ENCODE measurements at places on chromosomes 5 and 9.

DNA sequence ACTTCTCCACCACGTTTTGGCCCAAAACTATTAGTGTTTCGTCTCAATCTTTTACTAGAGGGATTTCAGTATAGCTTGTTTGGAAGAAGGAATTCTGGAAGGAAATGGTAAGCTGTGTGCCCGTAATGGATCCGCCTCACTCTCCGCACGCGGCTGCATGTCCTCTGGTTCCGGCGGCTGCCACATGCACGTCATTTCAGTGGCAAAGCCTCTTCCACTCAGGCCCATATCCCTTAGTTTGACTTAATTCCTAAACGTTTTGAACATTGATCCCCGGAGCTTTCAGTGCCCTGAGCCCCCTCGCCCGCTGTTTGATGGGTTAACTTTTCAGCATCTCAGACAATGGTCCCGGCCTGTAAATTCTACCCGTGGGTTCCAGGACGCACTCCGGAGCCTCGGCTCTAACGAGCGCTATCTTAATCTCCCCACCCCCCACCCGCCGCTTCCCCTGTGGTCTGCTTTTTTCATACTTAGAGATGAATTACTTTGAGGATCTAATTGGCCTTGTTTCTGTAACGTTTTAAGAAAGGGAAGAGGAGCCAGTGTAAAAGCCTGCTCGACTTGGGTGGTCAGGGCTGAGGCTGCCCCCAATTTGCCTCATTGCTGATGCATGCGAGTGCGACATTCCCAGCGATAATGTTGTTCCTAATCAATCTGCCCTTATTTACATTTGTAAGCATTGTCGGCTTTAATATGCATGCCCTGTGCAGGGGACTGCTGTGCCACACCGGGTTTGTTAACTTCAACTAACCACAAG lies 4.6 kb downstream of the PTCH1 start:
- DNase-seq, result peak; percentile 36

- DNase-seq, result no peak
Observed at GRCh38 chr9:108417726-108418125, 438.1 kb downstream of the ACTL7B start.

GRCh38 chr9:101030086-101030391 lies 1.5 kb downstream of the PLPPR1 start:
- DNase-seq, result no peak

DNA sequence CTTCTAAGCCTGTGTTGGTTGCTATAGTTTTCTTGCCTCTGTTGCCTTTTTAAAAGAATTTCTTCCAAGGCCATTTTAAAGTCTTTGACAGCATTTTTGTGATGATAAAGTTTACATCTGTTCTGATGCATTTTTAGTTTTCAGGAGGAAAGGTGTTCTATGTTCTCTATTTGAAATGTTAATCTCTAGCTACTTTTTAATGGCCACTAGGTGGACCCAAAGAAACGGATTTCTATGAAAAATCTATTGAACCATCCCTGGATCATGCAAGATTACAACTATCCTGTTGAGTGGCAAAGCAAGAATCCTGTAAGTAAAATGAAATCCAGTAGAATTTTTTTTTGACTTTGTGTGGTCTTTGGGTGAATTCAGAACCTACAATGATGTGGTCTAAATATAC lies 60.2 kb downstream of the MELK start:
- DNase-seq, result peak; percentile 52

DNA sequence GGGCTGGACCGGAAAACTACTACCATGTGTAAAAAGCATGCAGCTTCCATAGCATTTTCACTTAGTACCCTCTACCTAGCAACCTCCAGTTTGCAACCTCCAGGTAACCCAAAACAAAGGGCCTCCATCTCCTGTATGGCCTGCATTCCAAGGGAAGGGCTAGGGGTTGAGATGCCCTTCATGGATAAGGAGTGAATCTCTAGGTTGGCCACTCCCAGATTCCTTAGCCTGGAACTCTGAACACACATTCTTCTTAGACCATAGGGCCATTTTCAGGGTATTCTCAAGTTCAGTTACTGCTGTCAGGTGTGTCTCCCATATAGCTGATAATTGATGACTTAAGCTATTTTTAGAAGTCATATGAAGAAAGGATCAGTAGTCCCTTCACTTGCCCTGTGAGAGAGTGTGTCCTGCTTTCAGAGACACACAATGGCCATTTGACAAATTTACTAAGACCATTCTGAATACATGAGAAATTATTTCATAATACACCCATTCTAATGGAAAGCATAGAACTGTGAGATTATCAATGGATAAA lies 22.5 kb downstream of the HSPB3 start:
- DNase-seq, result no peak

DNA sequence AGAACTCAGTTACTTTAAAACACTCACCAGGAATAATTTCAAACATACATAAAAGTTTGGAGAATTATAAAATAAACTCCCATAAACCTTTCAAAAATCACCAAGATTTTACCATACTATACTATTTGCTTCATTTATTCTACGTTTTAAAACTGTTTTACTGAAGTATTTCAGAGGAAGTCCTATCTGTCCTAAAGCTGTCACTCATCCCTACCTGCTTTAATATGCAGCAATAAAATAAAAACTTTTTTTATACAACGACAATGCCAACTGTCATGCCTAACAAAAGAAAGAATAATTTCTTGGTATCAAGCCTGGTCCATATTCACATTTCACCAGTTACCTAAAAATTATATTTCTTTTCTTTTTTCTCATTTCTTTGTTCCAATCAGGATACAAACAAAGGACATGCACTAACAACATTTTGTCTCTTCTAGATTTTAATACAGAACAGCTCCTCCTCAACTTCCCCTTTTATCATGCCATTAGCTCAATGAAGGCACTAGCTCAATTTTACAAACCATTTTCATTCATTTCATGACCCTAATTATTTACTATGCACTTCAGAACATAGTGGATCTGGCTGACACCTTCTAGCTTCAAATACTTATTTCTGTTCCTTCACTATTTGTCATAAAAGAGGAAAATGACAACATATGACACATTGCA lies 135.2 kb downstream of the GNAQ start:
- DNase-seq, result no peak

DNA sequence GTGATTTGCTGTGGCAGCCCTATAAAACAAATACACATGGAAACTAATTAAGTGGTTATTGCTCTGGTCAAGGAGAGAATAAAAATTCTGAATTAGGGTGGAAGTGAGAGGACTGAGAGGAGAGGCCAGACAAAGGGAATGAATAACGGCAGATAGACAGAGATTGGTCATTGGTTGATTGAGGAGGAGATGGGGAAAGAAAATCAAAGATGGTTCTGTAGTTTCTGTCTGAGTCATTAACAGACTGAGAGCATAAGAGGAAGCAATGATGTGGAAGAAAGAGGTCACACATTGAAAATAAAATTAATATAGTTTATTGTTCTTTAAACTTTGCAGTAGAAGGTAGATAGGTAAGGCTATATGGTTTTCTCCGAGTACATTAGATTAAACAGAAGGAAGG lies 469.8 kb downstream of the ACTL7B start:
- DNase-seq, result no peak

Measured in astrocyte of the hippocampus (primary cell).